ENCODE measurements at places on chromosomes 7 and 10.
A peak's percentile ranks its signal among the peaks of the same experiment; 100 is the strongest.

GRCh38 chr7:46315891-46316290 is 394.8 kb upstream of the IGFBP3 start:
- no peak for DNase-seq

DNA sequence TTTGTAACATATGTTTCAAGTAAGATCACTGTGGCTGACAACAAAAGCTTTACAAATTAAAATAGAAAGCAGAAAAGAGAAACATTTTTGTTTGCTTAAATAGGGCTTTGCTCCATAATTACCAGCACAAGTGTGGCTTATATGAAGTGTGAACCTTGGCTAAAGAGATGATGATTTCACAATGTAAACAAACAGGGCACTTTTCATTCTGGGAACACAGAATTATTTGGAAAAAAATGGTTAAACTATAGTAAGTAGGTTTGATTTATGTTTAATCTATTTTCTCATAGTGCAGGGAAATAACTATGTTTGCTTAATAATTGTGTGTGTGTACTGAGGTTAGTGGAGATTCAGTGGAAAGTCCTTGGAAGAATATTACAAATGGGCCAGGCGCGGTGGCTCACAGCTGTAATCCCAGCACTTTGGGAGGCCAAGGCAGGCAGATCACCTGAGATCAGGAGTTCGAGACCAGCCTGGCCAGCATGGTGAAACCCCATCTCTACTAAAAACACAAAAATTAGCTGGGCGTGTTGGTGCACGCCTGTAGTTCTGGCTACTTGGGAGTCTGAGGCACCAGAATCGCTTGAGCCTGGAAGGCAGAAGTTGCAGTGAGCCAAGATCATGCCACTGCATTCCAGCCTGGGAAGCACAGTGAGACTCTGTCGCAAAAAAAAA is 19.1 kb upstream of the OTUD1 start:
- no peak for DNase-seq

DNA sequence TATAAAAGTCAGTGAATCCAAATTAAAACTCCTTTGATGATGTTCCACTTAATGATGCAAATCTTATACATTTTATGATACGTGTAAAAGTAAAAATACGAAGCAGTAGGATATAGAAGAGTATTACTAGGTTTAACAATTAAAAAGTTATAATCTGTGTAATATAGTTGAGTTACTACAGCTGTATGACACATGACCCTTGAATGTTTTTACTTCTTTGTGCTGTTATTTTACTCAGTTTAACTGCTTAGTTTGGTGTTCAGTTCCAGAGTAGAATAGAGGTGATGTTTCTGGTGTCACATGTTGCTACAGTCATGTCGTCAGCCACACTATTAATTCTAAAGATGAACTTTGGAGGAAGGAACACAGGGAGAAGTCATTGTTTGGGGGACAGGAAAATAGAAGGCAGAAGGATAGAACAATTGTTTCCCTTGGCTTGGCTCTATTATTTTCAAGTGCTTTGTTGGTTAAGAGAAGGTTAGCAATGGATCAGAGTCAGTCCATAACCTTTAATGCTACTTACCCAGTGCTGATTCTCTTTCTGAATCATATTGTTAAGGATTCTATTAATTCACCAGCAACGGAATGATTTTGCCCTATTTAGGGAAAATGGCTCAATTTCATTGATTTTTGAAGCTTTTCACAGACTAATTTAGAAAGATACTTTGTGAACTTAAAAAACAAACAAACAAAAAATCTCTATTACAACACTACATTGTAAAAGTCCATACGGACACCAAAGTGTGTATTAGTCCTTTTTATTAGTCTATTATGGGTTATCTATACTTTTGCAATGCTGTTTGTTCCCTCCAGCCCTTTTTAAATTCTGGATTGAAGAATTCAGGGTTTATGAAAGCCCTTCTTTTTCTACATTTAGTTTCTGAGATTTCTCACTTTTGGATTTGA is 73.4 kb downstream of the CPED1 start:
- DNase-seq: no peak

DNA sequence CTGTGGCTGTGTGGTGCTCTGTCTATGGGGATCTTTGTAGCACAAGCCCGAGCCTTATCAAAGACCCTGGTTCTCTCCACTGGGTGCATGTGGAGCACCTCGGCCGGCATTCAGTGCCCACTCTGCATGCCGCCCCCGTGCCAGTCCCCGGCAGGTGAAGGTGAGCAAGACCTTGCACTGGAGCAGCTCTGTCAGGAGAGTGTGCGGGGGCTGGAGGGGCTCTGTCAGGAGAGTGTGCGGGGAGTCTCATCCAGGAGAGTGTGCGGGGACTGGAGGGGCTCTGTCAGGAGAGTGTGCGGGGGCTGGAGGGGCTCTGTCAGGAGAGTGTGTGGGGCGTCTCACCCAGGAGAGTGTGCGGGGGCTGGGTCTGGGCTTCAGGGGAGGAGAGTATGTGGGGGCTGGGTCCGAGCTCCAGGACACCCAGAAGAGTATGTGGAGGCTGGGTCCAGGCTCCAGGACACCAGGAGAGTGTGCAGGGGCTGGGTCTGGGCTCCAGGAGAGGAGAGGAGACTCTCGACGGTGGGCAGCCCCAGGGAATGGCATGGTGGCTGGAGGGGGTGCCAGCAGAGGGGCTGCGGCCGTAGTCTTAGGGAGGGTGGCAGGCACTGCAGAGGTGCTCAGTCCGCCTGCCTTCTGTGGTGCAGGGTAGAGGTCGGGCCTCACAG is 40.8 kb downstream of the INPP5A start:
- DNase-seq: no peak

GRCh38 chr10:56763090-56763489 is 402.0 kb upstream of the ZWINT start:
- no peak for DNase-seq

DNA sequence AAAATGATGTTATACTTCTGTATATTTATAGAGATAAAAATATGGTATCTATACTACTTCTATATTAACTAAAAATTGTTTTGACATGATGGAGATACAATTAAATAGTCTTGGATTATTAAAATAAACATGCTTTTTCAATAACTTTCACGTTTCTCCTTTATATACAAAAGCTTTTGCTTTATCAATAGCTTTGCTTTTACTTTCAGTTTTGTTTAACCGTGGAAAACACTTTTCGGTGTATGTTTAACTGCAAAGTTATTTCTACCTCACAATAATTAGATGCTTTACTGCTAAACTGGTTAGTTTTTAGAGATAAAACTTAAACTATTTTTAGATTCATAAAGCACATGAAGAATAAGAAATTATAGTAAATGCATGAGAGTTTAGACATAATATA is 432.1 kb upstream of the PCDH15 start:
- DNase-seq: no peak

GRCh38 chr10:70849582-70850016 is 33.9 kb downstream of the SGPL1 start:
- DNase-seq: no peak

DNA sequence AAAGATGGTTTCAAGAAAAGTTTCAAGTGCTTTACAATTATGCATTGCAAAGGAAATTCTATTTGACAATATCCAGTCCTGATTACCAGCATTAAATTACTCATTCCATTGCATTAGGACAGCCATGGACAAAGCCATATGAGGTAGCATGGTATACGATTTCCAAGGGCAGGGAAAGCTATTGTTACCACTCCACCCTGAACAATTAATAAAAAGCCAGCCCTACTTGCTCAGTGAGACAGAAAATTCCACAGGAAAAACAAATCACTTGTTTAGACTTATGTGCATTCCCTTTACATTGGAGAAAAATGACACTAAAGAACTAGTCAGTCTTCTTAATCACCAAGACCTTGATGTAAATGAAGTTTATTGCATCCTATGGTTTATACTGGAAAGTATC is 5.6 kb downstream of the CD36 start:
- DNase-seq: no peak

- no peak for DNase-seq
Observed at GRCh38 chr7:226281-226895, 34.0 kb downstream of the FAM20C start.

DNA sequence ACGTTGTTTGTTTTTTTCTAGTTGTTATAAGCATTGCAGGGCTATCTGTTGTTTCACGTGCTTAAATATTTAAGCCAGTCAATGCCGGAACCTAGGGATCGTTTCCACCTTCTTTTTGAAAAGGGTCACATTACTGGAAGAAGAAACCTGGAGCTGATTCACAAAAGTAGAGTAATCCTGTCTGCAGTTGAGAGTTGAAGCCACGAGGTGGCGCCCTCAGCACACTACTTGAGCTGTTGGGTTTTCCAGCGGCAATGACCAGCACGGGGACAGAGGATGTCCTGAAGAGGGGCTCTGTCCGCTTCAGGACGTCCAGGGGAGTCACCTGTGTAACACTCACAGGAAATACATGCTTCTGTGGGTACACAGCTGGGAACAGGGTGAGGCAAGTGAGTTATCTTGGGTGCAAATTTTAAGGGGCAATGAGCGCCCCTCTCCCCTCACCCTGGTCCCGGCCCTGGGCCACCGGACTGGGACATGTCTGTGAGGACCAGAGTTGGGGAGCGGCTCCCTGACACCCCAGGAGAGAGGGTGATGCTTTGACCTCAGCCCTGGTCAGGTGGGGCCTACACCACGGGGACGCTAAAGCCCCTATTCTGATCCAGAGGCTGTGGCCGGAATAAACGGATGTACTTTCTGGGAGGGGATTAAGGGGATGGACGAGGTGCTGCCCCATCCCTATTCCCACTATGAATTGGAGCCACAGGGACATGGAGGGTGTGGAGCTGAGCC is 26.3 kb upstream of the WDFY4 start:
- peak; percentile 74 for DNase-seq

- peak; percentile 73 for DNase-seq
Observed at GRCh38 chr7:44769776-44770294, 21.2 kb downstream of the ZMIZ2 start.

- DNase-seq: no peak
Observed at GRCh38 chr10:113995201-113995600, 48.5 kb upstream of the ADRB1 start.

DNA sequence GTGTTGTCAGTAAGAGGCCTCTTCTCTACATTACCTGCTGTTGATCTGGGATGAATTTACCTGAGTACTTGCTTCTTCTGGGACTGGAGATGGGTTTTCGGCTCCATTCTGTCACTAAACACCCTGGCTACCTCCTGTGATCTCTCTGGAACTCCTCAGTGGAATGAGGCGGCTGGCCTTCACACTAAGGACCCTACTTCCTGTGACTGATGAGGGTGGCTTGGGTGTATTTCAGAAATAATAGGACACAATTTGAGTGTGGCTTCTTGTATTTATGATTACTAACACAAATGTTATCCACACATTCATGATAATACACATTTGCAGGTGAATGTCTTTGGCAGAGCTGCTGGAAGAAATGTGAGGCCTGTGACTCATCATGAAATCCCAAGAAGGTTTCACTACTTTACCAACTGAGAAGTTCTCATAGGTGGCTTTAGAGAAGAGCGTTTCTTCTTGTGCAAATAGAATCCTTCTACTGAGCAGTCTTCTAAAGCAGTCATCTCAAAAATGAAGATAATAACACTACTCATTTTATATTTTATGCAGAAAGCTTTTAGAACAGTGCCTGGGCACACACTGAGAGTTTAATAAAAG is 21.3 kb upstream of the EVX1 start:
- no peak for DNase-seq

DNA sequence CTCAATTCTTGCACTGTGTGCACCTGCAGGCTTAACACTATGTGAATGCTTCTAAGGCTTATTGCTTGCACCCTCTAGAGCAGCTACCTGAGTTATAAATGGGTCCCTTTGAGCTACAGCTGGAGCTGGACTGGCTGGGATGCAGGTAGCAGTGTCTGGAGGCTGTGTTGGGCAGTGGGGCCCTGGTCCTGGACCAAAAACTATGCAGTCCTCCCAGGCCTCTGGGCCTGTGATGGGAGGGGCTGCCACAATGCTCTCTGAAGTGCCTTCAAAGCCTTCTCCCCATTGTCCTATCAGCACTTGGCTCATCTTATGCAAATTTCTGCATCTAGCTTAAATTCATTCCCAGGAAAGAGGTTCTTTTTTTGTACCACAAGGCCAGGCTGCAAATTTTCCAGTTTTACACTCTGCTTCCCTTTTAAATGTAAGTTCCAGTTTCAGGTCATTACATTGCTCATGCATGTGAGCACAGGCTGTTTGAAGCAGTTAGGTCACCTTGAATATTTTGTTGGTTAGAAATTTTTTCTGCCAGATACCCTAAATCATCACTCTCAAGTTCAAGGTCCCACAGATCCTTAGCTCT is 26.0 kb downstream of the KBTBD2 start:
- DNase-seq: no peak

DNA sequence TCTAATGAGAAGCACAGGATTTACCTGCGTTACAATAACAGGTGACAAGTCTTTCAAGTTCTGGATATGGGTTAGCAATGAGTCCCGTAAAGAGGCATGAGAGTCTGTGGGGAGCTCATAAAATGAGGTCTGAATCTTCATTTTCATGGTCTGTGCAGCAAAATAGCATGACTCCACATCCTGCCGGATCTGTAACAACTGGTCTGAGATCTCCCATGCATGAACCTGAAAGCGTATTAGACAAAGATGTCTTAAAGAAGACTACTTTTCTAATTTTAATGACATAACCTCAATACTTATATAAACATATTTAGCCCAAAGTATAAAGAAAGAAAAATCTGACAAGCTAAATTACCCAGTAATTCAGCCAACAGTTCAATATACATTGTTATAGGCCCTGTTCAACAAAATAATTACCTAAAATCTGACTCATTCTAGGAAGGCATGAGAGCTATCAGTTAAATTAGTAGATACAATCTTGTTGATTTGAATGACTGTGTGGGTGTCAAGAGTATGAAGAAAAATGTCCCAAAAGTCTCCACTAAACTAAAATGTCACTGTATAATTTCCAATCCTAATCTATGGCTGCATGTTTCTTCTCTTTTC is 36.9 kb downstream of the TNPO3 start:
- DNase-seq: peak; percentile 32

DNA sequence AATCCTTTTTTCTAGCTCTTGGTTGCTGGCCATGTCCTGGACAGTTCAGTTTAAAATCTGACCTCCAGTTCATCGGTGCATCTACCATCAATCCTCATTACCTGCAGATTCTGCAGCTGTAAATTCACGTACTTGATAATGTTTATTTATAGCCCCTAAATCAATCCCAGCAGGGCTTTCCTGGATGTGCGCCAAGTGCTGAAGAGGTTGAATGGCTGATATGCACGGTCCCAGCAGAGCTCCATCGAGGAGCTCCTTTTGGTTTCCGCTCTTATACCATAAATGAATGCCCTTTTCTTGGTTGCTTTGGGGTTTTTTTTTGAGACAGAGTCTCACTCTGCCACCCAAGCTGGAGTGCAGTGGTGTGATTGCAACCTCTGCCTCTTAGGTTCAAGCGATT is 91.2 kb upstream of the CCZ1B start:
- no peak for DNase-seq

DNA sequence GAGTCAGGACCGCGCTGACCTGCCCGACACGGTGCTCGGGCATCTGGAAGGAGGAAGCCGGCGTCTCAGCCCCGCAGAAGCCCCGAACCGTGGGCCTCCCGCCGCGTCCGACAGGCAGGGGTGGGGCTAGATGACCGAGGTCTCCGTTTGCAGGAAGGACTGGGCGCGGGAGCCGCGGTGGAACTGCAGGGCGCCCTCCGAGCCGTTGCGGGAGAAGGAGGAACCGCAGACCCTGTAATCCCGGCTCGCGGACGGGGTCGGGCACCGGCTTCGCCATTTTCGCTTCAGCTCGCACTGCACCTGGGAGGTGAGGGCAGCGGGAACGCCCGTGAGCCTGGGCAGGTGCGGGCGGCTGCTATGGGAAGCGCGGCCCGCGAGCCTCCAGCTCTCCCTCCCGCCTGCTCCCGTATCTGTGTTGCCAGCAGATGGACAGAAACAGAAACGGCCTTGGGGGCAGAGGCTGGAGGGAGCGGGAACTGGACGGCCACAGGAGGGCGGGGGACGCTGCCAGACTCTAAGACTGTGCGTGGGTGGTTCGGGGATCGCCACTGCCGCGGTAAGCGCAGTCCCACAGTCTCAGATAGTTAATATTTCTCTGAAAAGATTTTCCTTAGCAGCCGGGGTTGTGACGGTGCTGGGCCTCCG is 114.1 kb downstream of the VIPR2 start:
- peak; percentile 54 for DNase-seq
